LoVo (cell line): ENCODE measurements at places on chromosomes 7 and 10.

DNA sequence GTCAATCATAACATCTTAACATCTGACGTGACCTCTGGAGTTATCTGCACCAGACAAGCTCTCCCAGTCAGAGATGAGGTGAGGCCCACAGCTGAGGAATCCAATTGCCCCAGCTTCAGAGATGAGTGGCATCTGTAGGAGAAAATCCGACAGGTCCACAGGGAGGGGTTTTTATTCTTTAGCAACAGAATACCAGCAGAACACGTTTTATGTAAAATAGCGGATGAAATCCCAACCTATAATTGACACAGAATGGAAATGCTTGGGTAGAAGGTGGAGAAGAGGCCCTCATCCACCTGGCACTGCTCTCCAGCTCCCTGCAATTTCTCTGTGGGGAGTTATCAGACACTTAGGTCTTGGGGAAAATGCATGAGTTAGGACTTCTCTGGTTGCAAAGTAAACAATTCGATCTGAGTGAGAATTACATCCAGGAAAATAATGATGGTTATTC, 144.2 kb upstream of the NRP1 start:
- DNase-seq: no peak

GRCh38 chr7:151513133-151513532, 6.6 kb downstream of the RHEB start:
- DNase-seq: no peak

DNA sequence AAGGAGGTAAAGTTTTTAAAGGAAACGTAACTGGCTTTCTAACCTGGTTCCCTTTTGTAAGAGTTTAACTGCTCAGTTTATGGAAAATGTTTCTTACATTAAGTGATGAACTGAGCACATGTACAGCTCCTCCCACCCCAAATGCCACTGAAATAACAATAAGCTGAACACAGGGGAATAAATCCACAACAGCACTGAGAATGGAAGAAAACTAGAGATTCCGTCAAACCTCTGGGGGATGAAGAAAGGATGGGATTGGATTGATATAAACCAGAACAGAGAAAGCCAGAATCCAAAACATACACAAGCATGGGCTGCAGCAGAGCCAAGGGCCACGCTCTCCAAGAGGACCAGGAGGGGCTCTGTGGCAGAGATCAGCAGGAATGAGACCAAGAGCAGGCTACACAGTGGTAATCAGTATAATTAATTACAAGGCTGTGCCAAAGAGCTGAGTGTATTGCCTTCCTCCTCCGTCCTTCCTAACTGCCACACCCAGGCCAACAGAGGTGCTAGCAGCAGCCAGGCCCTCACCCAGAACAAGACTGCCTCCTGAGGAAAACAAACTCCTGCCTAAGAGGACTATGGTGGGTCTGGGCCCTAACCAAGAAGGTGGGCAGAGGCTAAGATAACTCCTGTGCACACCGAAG, 73.9 kb downstream of the KIAA1549 start:
- no peak for DNase-seq

DNA sequence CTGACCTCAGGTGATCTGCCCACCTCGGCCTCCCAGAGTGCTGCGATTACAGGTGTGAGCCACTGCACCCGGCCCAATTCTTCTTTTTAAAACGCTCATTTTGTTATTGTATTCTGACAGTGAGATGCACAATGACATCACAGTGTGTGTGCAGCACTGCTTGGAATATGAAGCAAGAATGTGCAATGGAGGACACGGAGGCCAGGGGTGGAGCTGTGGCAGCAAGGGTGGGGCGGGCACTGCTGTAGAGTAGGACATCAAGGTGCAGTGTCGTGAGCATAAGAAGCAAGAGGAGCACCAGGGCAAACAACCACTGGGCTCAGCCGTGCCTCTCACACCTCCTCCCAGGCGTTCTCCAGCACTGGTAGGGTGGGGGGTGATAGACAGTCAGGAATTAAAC, 26.8 kb upstream of the GRID1 start:
- no peak for DNase-seq

DNA sequence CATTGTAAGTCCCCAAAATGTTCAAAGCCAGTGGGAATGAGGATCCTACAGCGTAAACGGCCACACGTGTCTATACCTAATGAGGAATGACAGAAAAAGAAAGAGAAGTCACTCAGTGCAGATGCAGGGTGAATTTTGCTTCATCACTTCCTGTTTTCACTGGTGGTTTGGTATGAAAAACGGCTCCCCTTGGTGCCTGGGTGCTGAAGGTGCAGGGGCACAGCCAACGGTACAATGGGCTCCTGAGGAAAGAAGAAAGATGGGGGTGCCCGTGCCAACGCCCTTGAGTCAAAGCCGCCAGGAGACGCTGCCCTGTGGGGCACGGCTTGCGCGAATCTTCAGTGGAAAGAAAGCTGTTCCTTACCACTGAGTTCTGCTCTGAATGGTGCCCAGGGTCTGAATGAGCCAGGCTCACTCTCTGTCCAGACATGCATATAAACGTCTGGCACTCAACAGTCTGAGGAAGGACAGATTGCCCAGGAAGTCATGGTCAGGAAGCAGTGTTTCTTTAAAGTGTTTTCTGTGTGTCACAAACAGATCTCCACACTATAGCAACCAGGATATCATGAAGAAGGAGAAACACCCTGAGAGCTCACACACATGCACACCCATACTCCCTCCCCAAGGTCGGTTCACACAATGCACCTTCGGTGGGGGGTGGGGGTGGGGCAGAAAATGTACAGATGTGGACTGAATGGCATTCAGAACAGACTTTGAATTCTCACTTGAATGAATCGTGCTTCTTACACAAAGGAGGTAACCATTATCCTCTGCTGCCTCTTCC, 105.8 kb downstream of the ELMO1 start:
- DNase-seq: no peak

DNA sequence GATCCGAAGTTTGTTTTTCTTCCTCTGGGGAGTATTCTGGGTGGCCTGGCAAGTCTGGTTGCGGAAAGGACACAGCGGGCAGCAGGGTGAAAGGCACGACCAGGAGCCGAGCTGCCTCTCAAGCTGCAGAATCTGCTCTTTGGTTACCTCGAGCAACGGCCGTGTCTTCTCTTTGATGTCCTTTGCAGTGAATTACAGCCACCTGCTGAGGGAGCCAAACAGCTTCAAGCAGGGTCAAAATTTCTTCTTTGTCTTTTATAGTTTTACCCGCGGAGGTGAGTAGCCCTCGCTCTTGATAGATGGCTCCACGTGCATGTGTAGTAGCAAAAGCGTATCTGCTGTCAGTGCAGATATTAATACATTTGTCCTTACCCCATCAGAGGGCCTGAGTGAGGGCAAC, 177.3 kb upstream of the MBL2 start:
- no peak for DNase-seq
